Head of caudate nucleus (tissue), 42 donors: ENCODE measurements at places on chromosomes 16 and 17.

- no peak for DNase-seq
These were observed 29.3 kb downstream of the ACTG1 start for GRCh38 chr17:81483085-81483861.

- no peak for DNase-seq
These were observed 130.7 kb downstream of the CMIP start for GRCh38 chr16:81575307-81575706.

- DNase-seq, result no peak
These were observed 67.0 kb downstream of the TUBD1 start for GRCh38 chr17:59825533-59826322.

DNA sequence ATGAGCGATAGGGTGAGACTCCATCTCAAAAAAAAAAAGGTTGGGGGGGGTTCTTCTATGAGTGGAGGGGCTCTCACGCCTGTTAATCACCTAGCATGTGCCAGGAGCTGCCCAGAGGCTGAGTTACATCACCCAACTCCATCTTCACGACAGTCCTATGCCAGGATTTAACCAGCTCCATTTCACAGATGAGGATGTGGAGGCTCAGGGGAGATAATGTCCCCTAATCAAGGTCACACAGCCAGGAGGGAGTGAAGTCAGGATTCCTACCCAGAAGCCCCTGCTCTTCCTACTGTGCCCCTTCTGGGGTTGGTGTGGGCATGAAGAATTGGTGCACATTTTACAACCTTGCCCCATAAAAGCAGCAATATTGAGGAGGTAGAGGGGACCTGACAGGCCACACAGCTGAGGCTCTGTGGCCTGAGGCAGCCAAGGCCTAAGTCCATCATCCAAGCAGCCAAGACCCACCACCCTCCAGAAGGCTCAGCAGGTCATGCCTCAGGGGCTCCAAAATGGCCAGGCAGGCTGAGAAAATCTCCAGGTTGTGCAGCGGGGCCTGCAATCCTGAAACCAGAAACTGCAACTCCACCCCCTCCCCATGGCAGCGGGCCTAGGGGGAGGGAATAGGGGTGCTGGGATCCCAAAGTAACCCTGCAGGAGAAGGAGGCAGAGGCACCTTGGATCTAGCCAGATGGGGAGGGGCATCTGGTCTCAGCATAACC lies 6.9 kb downstream of the PPY start:
- DNase-seq, result no peak

DNA sequence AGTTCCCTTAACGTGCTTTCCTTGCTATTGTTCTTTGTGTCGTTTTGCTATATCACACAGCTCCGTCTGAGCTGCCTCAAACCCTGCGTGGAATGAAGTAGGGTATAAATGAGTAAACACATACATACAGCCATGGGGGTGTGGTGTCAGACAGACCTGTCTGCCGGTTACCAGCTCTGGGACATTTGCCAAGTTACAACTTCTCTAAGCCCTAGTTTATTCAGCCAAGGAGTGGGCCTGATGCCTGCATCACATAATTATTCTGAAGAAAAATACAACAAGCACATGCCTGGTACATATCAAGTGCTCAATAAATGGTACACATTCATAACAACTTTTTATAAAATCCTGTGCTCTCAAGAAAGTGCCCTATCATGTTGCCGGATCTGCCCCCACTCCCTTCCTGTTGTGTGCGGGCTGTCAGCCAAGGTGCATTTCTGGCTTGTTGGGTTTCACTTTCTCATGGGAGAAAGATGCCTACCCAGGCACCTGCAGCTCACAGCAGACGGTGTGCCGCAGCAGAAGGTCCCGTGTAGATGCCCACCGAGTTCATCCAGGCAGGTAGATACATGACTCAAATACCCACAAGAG lies 30.5 kb downstream of the SMPD3 start:
- no peak for DNase-seq

DNA sequence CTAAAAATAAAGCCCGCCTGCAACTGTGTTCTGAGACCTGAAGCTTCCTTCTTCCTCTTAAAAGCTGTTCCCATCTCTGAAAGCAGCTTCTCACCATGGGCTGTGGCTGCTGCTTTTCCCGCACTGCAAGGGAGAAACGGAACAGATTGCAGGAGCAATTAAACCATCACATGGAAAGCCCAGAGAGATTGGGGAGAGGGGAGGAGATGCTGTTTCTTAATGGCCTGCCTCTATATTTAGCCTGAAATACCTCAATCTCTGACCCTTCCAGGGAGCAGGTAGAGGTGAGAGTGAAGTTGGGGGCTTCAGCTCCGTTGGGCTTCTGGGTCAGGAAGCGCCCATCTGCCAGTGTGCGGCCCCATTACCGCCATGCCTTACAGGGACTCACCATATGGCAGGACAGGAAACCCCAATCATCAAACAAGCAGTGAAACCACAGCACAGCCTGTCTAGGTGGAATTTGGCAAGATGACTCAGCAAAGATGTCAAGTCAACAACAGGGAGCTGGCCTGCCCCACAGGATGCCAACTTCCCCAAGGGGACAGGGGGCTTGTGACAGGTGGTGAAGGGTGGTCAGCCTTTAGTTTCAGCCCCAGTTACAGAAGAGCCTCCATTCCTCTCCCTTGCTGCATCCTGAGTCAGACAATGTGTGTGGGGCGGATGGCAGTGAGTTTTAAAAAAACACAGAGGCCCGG lies 286.6 kb upstream of the CCL2 start:
- DNase-seq, result no peak

- DNase-seq, result peak; percentile 23
These were observed 46.4 kb downstream of the TNFRSF13B start for GRCh38 chr17:16925461-16926060.

GRCh38 chr17:35727635-35728034 lies 3.8 kb upstream of the RASL10B start:
- no peak for DNase-seq

DNA sequence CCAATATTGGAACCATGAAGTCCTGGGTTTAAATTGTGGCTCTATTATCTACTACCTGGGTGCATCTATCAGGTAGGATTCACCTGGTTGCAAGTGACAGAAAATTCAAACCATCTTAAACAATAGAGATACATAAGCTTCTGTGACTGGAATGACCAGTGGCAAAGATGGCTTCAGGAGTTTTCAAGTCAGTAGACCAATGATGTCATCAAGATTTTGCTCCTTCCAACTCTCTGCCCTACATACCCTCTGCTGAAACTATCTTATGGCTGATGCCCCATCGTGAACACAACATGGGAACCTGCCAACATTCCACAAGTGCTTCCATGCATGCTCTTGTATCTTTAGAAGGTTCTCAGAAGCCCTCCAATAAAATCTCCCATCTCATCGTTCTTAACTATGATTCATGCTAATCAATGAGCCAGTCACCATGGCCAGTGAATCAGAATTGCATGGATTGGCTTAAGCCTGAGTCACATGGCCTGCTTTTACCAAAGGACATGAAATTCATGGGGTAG lies 180.9 kb downstream of the GRIN2A start:
- DNase-seq, result no peak
